ENCODE measurements at places on chromosomes 3 and 15.

DNA sequence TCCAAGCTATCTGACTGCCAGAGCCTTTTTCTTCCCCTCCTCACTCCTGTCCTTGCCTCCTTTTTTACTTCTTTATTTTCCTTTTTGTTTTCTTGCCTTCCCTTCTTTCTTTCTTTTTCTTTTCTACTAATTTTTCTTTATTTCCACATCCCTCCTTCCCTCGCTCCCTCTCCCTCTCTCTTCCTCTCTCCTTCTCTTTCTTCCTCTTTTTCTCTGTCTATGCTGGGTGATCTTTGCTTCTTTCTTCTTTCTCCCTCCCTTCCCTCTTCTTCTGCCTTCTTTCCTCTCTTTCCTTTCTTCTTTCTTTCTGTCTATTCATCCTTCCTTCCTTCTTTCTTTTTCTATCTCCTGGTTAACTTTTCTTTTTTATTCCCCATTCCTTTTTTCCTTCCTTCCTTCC is 564.8 kb downstream of the NSUN3 start:
- DNase-seq = no peak

GRCh38 chr3:170470063-170471016 is 51.7 kb downstream of the CLDN11 start:
- peak; percentile 77 for DNase-seq

GRCh38 chr3:58651276-58651675 is 15.3 kb downstream of the FAM3D start:
- DNase-seq = no peak

DNA sequence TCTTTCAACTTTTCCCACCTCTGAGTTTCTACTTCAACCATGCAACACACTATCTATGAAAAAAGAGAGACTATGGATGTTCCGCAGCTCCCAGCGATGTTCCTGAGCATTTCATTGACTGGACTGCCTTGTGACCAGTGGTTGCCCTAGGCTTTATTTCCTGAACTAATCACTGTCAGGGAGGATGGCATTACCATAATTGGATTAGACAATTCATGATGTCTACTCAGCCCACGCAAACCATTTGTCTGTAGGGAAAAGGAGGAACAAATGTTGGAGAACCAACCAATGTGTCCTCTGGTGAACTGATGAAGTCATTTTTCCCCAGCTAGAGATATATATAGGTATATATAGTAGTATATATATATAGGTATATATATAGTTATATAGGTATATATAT is 229.3 kb upstream of the MCTP2 start:
- DNase-seq = no peak

GRCh38 chr3:44510000-44510368 is 32.5 kb upstream of the ZNF445 start:
- DNase-seq = no peak

DNA sequence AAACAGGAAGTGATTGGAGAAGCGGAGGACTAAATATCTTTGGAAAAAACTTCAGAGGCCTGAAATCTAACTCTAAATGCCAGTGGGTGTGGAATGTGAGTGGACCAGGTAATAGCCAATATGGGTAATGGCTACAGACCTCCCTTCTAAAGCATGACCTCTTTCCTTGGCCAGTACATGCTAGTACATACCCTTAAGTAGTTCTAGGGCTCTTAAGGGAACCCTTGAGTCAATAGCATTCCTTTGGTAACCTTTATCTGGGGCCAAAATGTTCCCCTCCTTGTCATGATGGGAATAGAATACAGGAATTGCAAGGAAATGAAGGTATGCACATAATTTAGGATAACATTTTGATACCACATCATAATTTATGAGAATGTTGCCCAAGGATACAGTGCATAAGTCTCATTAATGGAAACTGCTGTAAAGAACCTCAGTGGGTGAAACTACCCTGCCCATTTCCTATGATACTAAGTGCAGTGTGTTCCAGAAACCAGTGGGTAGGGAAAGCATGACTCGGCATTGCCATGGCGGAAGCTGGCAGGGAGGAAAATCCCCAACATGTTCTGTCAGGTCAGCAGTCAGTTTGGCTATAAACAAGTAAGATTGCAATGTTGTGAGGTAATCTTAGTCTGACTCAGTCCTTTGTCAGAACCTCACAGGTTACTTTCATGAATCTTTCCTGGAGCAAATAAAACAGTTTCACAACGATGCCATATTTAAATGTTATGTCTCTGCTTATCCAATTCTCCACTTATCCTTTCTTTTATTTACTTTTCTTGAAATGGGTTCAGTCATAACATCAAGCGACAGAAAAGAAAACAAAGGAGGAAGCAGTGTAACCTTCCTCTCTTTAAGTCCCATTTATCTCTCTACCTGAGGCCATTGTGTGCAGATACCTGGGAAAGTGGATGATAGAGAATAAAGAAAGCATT is 23.5 kb upstream of the RAP2B start:
- DNase-seq = peak; percentile 87

GRCh38 chr15:50906954-50907600 is 1.4 kb upstream of the AP4E1 start:
- DNase-seq = no peak

DNA sequence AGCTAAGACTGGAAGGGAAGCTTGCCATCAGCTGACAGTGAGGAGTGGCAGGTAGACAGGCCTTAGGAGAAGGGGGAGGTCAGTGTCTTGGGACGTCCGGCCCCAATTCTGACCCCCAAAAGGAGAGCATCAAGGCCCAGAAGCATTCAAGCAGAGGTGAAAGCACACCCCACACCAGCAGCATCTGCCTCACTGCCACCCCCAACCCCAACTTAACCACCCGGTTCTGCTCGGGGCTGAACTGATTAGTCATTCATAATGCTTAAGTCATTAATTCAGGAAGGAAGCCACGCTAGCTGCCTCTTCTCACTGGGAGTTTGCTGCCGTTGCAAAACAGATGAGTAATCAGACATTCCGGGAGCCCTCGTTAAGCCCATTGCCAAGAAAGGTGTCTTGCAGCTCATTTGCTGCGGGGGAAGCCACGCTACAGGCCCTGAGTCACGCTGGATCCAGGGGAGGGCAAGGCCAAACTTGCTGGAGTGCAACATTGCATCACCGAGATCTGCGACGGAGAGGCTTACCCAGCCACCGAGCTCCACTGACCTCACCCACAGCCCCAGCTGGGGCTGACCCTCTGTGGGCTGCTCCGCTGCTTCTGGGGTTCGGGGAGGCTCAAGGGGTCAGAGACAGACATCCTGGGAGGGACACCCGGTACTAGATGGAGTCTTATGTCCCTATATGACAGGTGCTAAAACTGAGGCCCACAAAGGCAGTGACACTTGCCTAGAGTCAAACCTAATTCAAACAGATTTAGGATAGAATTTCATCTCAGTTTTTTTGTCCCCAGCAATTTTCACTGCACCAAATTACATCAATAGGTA is 46.4 kb upstream of the HES1 start:
- peak; percentile 100 for DNase-seq

DNA sequence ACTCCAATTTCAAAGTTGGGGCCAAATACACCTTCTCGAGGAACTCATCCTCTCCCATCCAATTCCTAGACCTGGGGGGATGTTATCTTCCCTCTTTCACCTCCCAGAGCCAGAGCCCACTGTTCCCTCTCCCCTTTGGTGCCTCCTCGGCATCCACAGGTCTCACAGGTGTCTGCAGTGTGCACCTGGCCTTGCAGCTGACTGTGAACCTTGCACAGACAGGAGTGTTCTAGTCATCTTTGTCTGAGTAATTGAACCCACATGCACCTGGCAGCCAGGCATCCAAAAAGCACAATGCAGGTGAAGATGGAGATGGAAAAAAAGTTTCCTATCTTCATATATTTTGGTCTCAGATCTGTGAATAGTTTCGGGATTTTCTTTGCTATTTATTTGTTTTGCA is 30.8 kb downstream of the PCOLCE2 start:
- DNase-seq = no peak

GRCh38 chr3:189512821-189513220 is 118.4 kb upstream of the TP63 start:
- no peak for DNase-seq

DNA sequence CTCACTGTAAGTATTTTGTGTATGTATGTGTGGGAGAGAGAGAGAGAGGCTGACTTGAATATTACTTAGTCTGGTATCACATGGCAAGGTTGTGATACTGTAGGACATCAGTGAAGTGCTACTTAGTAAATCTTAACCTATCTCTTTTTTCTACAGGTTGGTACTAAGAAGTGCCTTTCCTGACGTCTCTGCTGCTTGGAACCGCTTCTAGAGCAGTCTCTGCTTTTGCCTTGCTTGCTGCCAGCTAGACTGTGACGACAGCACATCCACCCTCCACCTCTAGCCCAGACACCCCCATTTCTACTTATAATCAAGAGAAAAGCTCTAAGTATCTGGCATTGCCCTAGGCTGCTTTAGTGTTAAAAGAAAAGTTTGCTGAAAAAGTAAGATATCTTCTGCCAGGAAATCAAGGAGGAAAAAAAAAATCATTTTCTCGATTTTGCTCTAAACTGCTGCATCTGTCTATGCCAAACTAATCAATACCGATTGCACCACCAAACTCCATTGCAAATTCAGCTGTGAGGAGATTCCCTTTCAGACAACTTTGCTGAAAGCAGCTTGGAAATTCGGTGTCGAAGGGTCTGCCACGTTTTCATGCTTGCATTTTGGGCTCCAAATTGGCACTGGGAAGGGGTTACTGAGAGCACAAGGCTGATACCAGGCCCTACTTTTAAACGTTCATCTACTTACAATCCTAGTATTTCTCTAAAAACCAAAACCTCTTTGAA is 30.7 kb downstream of the MBNL1 start:
- DNase-seq = no peak

- DNase-seq = no peak
These were observed 22.5 kb upstream of the C15orf39 start for GRCh38 chr15:75178938-75179745.

DNA sequence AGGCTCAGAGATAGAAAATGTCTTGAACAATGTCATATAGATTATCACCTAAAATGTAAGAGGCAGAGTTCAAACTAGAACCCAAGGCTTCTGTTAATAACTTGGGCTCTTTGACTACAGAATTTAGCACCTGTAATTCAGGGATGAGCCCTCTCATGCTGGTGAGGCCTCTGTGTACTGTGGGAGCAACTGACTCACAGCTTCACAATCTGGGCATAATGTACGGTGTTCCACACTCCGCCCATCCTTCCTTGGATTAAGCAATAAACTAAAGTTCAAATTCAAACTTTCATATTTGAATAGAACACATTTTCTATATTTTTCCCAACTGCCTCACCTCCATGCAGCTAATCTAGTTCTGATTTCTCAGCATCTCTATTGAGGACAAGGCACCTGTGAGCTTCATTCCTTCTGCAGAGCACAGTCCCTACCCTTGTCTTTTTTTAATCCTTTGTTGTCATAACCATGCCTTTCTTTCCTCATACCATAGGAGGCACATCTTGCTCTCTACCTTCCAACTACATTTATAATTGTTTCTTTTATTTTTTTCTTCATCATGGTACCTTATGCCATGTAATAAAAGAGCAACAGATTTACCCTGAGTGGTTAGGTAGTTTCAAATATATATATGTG is 392.1 kb downstream of the NLGN1 start:
- DNase-seq = no peak

- DNase-seq = no peak
These were observed 106.7 kb downstream of the ADAMTS17 start for GRCh38 chr15:100235030-100235617.

DNA sequence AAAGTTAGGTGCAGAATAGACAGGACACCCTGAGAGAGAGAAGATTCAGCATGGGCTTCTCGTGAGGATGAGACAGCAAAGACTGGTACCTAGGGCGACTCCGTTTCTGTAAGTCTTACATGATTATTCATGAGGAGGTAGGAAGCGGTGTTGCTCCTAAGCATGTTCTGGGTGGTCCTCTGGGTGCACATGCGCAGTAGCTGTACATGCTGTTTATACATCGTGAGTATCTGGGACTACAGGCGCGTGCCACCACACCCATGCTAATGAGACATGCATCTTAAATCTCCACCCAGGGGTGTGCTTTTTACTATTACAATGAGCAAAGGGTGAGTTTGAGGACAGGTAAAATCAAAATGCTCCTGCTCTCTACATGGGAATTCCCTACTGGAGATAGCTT is 12.3 kb downstream of the ALPK3 start:
- no peak for DNase-seq

- DNase-seq = no peak
These were observed 30.9 kb downstream of the FAM3D start for GRCh38 chr3:58635371-58636285.

- no peak for DNase-seq
These were observed 221.8 kb downstream of the UACA start for GRCh38 chr15:70541511-70541910.

DNA sequence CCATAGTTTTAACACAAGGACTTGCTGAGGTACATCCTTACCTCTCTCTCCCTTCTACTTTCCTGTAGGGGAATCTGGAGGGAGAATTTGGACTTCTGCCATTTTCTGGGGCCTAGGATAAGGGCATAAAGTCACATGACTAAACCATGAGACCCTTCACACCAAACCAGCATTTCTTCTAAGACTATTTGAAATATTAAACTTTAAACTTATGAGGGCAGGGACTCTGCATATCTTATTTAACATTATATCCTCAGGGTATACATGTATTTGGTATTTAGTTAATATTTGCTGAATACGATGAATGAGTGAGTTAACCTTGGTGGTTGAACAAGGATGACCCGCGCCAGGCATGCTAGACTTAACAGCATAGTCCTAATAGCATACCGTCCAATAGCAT is 63.4 kb downstream of the USP13 start:
- peak; percentile 4 for DNase-seq

DNA sequence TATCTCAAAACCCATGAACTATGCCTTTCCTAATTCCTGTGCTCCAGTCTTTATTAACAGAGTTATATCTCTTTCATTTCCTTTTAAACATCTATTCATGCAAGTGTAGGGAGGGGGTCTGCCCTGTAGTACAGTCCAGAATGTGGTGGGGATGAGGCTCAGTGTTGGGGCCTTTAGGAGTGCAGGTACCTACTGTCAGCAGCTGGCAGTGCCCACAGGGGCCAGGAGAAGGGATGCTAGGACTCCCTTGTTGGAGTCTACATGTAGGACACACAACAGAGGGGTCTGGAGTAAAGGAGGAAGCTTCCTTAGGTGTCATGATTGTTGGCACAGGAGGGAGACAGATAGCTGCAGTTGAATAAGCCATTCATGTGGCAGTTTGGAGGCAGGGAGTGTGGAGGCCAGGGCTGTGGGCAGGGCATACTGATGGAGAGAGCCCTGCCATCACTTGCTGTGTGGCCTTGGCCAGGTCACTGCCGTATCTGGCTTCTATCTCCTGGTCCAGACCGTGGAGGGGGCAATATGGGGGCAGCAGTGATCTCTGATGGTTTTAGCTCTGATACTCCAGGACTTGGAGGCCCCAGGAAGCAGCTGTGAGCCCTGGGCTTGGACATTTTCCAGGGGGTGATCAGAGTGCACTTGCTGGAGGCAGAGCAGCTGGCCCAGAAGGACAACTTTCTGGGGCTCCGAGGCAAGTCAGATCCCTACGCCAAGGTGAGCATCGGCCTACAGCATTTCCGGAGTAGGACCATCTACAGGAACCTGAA is 29.5 kb downstream of the ESYT3 start:
- no peak for DNase-seq

GRCh38 chr3:66675366-66675765 is 174.5 kb upstream of the LRIG1 start:
- peak; percentile 71 for DNase-seq

DNA sequence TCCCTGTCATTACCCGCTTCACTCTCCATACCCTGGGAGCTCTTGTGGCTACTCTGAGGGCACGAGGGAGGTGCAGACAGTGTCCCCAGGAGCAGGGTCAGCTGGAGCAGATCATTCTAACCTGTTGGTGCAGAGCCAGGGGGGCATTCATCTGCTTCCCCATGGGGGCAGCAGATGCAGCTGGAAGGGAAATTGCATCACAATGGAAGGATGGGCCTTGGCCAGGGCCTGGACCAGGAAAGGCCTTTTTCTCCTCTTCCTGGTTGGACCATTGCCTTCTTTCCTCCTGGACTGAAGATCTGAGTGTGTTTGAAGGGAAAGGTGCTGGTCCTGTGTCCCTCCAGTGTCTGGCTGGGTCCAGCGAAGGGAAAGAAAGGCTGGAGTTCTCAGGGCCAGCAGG is 55.7 kb downstream of the EPHB1 start:
- DNase-seq = no peak

Data from fibroblast of skin of abdomen (primary cell).